Activated gamma-delta T cell treated with Interleukin-2 at 50 U/mL for 16 hours (primary cell): ENCODE measurements at places on chromosomes 13 and 19.

- no peak for DNase-seq
Measured at GRCh38 chr13:29131881-29132668, 311.9 kb downstream of the MTUS2 start.

- DNase-seq, result no peak
Measured at GRCh38 chr13:65292488-65292901, 1937.6 kb downstream of the PCDH9 start.

- DNase-seq, result no peak
Measured at GRCh38 chr19:46250076-46250735, 20.7 kb downstream of the IGFL1 start.

GRCh38 chr13:37409756-37410155 lies 188.8 kb downstream of the POSTN start:
- no peak for DNase-seq

- DNase-seq, result no peak
Measured at GRCh38 chr13:60351326-60351725, 45.7 kb upstream of the TDRD3 start.
